ENCODE measurements at places on chromosomes 2 and 18.

DNA sequence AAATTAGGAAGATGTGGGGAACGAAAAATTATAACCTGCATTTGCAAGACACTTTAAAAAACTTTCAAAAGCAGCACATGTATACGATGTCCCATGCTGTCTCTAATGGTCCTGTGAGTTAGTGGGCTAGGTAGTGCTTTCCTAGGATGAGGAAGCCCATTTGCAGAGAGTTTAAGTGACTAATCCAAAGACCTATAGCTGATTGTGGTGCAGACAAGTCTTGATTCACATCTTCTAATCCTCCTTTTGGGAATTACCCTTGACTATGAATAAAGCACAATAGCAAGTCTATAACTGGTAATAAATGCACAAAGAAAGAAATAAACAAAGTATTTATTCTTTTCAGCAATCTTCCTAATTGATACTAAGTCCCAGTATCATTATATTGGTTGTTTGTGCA lies 234.6 kb upstream of the FANCL start:
- no peak for DNase-seq

- no peak for DNase-seq
Measured at GRCh38 chr2:220660277-220661145, 911.6 kb downstream of the EPHA4 start.

GRCh38 chr2:42944779-42945415 lies 152.5 kb upstream of the HAAO start:
- no peak for DNase-seq

DNA sequence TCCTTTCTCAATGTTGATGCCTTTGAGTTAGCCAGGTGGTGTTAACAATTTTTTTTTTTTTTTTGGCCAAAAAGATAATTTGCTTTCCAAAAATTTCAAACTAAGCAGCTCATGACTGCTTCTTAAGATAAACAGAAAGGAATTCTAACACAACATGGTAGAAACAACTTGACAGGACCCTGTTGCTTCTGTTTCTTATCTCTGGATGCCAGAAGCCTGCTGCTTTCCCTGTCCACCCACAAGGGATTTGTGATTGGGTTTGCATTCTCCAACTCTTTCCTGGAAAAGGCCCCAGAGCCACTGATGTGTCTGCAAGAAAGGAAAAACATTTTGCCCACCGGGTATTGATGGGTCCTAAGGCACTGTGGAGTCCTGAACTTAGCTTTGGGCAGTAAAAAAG lies 217.2 kb upstream of the PKDCC start:
- DNase-seq = no peak

DNA sequence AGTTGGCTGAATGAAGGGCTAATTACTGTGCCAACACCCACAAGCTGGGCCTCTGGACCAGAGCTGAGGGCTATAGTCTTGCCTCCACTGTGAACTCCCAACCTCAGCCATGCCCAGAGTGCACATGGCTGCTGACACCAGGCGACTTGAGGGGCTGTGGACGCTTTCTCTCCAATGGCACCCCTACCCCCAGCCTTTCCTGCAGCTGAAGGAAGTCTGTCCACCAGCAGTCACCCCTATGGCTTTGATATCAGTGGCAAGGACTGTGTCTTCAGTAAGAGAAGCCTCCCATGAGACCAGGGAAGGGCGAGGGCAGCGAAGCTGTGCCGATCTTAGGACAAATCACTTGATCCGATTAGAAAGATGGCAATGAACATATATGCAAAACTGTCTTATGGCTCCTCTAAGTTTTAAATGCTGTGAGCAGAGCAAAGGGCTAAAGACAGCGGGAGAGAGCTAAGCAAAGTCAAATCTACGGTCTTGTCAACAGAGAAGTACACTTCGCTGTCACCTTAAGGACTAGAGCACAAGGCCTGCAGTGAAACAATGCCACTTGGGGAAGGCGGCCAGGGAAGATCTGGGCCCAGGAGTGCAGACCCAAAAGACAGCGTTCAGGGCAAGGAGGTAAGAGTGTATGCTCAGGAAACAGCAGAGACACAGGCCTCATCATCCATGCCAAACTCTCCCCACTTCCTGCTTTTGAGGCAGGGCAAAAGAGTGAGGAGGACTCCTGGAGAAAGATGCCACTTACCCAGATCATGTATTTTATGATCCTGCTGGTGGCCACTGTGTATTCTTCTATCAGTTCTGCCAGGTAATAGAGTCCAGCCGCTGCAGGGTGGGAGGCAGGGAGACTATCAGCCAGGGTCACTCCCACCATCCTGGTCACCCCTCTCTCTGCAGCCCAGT lies 1.5 kb downstream of the TEX261 start:
- no peak for DNase-seq

DNA sequence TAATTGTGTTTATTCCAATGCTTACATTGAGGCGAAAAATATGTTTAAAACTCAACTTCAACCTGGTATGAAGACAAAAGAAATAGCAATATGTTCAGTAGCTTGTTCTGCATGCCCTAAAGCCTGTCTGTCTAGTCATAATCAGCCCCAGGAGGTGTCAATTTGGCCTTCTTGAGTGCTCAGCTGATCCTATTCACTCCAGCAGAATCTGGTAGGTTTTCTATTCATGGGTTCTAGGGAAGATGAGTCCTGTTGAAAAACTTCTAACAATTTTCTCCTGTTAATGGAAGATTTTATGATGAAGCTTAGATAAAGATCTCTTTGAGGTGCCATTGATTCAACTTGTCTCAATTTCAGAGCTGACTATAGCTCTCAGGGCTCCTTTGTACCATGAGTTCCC lies 402.0 kb upstream of the UBE2E3 start:
- no peak for DNase-seq

- peak; percentile 49 for DNase-seq
Measured at GRCh38 chr18:63339920-63340484, 20.4 kb upstream of the BCL2 start.

- DNase-seq = peak; percentile 84
Measured at GRCh38 chr18:57004366-57005121, 142.3 kb upstream of the BOD1L2 start.

DNA sequence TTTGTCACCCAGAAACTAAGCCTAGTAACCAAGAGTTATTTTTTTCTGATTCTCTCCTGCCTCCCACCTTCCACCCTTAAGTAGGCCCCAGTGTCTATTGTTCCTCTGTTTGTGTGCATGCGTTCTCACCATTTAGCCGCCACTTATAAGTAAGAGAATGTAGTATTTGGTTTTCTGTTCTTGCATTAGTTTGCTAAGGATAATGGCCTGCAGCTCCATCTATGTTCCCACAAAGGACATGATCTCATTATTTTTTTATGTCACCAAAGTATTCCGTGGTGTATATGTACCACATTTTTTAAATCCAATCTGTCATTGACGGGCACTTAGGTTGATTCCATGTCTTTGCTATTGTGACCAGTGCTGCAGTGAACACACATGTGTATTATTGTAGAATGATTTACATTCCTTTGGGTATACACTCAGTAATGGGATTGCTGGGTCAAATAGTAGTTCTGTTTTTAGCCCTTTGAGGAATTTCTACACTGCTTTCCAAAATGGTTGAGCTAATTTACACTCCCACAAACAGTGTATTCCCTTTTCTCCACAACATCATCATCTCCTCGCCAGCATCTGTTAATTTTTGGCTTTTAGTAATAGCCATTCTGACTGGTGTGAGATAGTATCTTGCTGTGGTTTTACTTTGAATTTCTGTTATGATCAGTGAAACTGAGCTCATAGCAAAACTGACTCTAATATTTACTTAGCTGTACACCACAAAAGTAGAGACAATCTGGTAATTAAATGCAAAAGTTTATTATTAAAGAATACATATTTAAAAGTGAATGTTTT lies 660.1 kb upstream of the SLC8A1 start:
- peak; percentile 6 for DNase-seq

- no peak for DNase-seq
Measured at GRCh38 chr2:71380665-71381064, 49.1 kb downstream of the ZNF638 start.

DNA sequence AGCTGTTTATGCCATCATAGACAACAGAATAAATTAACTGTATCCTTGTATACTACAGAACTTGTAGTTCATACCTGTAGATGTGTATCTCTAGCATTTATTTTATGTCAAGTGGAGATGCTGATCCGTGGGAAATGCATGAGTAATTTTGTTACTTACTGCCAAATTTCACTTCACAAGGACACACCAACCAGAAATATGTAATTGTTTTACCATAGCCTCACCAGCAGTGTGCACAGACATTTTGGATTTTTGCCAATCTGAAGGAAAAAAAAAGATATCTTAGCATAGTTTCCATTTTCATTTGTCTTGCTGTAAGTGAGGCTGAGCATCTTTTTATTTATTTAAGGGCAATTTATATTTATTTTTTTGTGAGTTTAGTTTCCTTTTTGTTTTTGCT lies 265.1 kb upstream of the OSR1 start:
- DNase-seq = no peak
